Dorsolateral prefrontal cortex (tissue), 122 donors: ENCODE measurements at places on chromosomes 11 and 22.
A peak's percentile ranks its signal among the peaks of the same experiment; 100 is the strongest.

GRCh38 chr11:63915961-63916836, 765 bp downstream of the RCOR2 start:
- DNase-seq = no peak

- no peak for DNase-seq
These were observed 11.6 kb downstream of the PPFIBP2 start for GRCh38 chr11:7525424-7525823.

DNA sequence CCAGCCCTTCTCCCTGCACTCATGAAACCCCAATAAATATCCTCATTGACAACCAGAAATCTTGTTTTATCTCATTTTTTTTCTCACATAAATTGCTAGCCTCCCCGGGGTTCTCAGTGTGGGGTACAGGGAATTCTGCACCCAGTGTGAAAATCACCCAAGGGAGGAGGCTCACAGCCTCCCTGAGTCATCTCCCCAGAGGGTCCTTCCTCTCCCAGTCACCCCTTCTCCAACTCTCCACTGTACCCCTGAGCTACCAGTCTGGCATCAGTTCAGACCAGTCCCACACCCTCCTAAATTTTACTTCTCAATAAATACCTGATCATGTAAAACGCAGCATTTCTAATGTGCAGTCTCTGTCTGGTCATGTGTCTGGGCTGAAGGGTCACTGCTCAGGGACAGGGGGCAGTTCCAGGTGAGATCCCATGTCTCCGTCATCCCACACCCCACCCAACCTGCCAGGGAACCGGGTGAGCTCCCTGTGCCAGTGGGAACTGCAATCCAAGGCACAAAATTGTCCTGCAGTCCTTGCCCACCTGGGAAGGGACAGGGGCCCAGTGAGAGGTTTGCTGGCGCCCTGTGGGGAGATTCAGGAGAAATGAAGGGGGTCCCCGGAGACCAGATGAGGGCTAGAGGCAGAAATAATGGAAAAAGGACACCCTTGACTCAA, 8.3 kb downstream of the IGLL5 start:
- no peak for DNase-seq

- DNase-seq = no peak
These were observed 489 bp downstream of the NUP98 start for GRCh38 chr11:3796801-3797328.

DNA sequence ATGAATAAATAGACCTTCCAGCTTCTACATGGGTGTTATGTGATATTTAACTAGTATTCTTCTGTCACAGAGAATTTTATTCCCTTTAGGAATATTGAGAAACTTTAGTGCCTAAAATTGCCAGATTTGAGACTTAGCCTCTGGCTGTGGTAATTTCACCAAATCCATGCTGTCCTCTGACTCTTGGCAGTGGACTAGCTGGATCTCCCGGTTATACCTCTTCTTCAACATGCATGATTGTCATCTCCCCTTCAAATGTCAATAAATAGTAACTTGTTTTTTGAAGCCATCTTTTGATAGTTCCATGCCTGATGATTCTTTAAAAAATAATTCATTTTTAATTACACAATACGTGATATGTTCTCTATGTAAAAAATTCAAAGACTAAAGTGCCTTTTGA, 8.4 kb downstream of the AQP11 start:
- DNase-seq = no peak

DNA sequence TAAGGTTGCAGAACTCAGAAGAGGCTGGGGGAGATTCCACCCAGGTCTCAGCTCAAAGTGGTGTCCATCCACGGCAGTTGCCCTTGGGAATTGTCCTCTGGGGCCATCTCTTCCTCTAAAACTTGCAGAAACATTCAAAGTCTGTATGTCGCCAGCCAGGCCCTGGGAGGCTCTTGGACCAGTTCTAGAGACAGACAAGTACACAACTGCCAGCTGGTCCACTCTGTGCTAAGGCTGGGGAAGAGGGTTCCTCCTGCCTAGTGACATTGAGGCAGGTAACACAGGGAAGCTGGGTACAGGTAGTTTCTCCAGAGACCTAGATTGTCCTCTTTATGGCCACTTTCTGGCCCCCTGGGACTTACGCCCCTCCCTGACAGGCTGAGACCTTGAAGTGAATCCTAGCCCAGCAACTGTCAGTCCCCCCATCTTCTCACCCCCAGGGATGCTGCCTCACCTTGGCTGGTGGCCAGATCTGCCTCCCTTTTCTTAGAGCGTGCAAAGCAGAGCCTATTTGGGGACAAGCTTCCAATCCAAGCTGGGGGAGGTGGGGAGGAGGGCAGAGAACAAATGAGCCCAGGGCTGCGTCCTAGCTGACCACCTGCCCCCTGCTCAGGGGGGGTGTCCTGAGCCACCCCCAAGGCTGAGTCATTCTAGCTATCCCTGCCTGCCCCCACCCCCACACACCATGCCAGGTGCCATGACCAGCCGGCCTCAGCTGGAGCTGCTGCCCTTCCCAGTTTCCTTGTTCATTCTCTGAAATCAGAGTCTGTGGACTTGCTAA, 8.4 kb downstream of the FAM83F start:
- no peak for DNase-seq

DNA sequence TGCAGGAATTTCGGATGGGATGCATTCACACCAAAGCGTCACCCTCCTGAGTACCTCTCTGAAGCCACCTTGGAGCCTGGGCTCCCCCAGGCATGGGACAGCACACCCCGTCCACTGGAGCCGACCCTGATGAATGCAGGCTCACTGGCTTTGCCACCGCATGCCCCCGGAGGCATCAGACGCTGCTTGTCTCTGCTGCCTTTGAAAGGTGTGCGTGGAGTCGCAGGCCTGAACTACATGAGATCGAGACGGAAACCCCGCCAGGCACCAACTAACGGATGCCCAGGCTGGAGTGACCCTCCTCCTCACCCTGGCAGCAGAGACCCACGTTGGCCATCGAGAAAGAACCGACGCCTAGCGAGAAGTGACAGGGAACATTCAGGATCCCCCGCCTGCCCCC, 22.5 kb downstream of the KRTAP5-5 start:
- peak; percentile 32 for DNase-seq

GRCh38 chr11:133501643-133502539, 30.4 kb downstream of the OPCML start:
- DNase-seq = no peak

- DNase-seq = no peak
These were observed 70.9 kb upstream of the OR5AK2 start for GRCh38 chr11:56917708-56918400.

- DNase-seq = no peak
These were observed 20.7 kb upstream of the CECR2 start for GRCh38 chr22:17348464-17349103.

DNA sequence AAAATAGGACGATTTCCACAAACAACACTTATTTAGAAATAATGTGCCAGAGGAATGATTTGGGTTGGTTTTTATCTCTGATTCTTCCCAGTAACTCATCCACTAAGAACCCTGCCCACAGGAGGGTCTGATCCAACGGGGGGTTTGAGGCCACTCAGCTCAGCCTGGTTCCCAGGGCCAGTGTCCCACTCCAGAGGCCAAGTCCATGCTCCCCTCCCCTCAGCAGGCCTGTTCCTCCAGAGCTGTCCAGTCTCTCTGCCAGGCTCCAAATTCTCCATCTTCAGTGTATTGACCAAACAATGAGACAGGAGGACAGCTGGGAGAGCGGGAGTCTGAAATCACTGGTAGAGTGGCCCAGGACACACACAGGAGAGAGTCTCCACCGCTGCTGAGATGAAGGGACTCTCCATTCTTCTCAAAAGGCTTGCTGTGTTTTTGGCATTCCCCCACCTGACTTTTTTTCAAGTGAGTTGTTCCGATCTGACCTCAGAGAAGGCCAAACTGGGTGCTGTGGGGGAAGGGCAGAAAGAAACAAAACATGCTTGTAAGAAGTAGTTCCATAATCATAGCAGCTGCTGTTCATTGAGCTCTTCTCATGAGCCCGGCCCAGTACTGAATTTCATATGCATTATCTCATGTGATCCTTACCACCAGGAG, 17.6 kb upstream of the SCN2B start:
- no peak for DNase-seq

- DNase-seq = no peak
These were observed 118.9 kb upstream of the NECTIN1 start for GRCh38 chr11:119847853-119848252.

- DNase-seq = no peak
These were observed 12.6 kb downstream of the PRSS23 start for GRCh38 chr11:86812981-86813380.

GRCh38 chr11:13931356-13931755, 31.2 kb upstream of the SPON1 start:
- DNase-seq = no peak

DNA sequence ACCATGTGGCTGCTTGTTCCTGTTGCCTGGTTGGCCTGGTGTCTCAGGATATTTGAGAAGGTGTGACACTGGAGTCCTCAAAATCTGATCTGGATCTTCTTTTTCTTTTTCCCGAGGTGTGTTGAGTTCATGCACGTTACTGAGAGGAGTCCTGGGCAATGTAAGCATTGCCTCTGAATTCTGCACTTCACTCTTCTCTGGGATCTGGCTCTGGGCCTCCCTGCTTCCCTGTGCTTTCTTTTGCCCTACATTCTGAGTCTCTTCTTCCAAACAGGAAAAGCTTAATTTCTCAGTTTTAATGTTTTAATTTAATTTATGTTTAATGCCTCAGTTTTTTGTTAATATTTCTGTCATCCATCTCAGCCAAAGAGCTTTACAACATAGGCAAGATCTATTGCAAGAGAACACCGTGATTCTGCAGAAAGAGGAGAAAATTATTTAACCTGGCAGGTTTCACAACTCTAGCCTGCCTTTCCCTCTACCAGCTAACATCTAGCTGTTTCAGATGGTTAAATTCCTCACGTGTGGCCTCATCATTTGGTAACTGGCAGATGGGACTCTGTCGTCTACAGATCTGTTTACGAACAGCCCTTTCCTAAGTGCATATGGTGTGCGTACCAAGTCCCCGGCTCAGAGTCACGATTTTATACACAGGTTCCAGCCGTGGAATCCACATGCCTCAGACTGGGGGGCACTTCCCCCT, 24.7 kb downstream of the LDLRAD3 start:
- no peak for DNase-seq

DNA sequence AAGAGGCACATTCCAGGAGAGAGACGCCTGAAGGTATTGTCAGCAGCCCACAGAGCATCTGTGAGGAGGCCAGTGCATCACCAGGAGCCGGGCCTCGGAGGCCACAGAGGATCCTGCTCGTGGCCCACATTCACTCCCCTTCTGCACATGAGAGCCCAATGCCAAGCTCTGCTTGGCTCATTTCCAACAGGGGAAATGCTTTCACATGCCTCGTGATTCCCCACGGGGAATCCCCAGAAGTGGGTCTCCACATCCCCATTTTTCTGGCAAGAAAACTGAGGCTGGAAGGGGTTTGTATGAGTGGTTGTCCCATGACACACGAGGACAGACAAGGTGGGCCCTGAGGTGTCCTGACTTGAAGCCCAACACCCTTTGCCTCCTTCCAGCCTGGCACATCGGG, 34.4 kb downstream of the TP53I11 start:
- no peak for DNase-seq

DNA sequence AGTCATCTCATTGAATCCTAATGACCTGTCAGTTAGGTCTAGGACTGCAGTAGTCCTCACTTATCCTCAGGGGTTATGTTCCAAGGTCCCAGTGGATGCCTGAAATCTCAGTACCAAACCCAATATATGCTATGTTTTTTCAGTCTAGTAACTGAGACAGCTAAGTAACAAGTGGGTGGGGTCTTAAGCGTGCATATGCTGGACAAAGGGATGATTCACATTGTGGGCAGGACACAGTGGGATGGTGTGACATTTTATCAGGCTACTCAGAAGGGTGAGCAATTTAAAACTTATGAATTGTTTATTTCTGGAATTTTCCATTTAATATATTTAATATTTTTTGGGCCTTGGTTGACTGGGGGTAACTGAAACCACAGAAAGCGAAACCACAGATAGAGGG, 29.0 kb downstream of the DDX10 start:
- DNase-seq = no peak

GRCh38 chr11:4704790-4705334, 278 bp downstream of the MMP26 start:
- DNase-seq = no peak

- no peak for DNase-seq
These were observed 11.0 kb downstream of the DDB2 start for GRCh38 chr11:47225552-47226400.

DNA sequence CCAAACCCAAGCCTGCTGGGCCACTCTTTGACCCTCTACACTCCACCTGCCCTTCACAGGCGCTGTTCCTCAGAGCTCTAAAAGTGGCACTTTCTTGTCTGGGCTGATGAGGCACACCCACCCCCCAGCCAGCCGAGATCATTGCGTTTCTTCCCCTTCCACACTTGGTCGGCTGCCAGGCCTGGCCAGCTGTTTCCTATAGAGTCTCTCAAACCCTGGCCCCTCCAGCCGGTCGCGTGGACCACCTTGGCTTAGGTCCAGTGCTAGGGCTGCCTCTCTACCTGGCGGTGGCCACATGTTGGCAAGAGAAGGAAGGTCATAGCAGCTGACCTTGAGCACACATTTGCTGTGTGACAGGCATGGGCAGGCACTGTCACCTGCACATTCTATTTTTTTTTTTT, 60.6 kb downstream of the PPP6R2 start:
- DNase-seq = peak; percentile 62

DNA sequence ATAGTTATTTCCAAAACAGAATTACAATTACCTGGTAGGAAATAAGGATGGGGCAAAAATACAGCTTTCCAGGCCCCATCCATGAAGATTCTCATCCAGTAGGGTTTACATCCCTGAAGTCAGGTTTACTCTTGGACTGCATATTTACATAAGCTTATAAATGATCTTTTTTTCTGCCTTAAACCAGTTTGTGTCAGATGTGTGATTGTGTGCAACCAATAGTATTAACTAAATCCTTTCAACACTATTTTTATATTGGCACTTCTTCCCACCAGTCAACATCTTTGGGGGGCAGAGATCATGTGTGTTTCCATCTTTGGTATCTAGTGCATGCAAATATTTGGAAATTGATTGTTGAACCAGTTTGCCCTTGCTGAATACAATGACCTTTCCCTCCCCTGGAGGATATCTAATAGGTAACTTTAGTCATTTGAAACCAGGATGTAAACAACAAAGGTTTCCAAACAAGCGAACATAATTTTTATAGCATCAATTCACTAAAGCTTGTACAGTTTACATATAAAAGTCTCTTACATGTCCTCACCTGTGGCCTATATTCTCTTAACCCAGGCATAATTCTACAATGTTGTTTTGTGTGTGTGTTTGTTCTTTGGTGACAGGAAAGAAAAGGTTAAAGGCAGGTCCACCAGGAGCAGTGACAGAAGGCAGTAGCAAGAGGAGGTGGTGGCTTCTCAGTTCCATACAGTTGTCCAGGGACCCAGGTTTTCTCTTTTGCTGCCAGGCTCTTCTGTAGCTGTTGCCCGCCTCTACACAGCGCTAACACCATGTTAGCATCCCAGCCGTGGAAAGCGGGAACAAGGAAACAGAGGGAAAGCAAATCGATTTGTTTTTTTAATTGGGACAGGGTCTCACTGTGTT, 1.7 kb upstream of the ME3 start:
- DNase-seq = no peak

GRCh38 chr11:31964181-31964580, 126.7 kb upstream of the RCN1 start:
- no peak for DNase-seq

DNA sequence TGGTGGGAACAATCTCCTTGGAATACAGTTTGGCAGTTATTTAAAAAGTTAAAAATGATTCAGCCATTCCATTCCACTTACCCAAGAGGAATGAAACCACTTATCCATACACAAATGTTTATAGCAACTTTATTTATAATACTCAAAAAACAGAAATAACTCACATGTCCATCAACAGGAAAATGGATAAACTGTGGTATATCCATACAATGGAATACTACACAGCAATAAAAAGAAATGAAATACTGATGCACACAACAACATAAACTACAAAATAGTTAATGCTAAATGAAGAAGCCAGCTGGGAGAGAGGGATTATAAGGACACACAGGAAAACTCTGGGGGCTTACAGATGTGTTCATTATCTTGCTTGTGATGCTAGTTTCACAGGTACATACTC, 64.7 kb downstream of the FCHSD2 start:
- no peak for DNase-seq
